ENCODE measurements at places on chromosomes 7 and 10.

DNA sequence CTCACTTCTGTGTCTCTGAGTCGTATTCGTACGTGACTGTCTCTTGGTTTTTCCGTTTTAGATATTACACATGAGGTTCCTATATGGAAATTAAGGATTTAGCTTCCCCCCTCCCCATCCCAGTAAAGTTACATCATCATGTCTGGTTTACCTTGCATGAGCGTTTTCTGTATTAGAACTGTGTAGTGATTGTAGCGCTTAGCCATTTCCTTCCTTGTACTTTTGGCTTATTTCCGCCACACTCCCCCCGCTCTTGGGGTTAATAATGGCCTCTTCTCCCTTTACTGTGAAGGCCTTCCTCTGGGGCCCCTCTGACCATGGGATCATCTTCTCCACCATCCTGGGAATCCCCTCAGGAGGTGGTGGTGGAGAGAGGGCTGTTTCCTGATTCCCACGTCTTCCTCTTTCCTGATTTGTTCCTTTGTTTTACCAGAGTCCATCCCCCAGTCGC lies 27.2 kb upstream of the AP5Z1 start:
- DNase-seq = no peak

- DNase-seq = no peak
These were observed 32.9 kb upstream of the ZC3HAV1L start for GRCh38 chr7:139068544-139069399.

GRCh38 chr10:73597346-73597745 lies 6.2 kb upstream of the USP54 start:
- DNase-seq = no peak

DNA sequence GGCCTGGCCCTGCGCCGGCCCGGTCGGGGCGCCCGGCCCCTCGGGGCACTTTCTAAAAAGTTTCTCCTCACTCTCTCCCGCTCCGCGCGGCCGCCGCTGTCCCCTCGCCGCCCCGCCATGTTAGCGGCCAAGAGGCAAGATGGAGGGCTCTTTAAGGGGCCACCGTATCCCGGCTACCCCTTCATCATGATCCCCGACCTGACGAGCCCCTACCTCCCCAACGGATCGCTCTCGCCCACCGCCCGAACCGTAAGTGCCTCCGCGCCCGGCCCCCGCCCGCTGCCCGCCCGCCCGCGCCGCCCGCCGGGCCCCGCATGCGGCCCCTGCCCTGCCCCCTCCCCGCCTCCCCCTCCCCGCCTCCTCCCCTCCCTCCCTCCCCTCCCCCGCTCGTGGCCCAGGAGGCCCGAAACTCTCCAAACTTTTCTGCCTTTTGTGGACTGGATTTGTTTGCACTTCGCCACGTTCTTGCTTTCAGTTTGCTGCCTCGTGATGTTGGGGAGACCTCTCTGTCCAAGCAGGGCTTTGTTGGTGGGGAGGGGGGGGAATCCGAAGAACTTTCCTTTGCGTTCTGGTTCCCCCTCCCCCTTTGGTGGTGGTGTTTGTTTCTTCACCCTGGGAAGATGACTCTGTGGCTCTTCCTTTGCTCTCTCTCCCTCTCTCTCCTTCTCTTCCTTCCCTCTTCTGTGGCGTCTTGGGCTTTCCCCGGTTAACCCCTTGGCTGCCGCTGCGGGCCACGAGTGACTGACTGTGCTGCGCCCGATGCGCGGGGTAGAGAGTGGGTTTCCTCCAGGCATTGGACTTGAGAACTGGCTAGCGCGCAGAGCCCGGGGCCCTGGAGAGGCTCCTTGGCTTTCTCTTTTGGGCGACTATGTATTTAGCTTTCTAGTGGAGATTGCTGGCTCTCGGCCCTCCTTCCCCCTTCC lies 1.6 kb downstream of the TCF7L2 start:
- peak; percentile 56 for DNase-seq

DNA sequence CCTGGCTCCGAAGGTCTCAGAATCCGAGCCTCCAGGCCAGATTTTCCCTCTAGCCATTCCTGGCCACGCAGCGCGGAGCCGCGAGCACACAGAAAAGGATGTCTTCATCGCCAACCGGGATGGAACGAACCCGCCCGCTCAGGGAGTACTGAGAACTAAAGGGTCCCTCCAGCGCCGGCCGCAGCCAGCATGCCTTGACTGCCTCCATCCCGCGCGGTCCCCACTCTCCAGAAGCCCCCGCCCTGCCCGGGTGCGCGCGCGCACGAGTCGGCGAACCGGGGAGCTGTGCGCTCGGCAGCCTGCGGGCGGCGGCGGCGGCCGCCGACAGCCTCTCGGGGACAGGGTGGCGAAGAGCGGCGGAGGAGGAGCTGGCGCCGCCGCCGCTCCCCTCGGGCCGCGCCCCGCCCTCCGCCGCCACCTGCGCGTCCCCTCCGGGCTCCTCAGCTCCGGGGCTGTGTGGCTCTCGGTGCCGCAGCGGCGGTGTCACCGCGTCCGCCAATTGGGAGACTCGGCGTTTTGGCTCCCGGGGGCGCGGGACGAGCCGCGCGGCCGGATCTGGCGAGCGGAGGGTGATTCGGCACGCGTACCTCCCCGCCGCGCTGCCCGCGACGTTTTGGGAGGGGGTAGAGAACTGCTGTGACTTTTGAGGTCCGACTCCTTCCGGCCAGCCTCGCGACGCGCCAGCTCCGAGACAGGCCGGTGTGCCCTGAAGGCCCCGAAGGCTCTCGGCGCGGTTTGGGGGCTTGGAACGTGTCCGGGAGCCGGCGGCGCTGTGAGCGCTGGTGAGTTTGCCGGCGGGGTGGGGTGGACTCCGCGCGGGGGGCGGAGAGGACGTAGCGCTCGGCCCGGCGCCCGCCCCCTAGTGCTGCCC lies 453 bp upstream of the GALNT17 start:
- DNase-seq = no peak

GRCh38 chr10:110487411-110488331 lies 10.0 kb upstream of the DUSP5 start:
- no peak for DNase-seq

DNA sequence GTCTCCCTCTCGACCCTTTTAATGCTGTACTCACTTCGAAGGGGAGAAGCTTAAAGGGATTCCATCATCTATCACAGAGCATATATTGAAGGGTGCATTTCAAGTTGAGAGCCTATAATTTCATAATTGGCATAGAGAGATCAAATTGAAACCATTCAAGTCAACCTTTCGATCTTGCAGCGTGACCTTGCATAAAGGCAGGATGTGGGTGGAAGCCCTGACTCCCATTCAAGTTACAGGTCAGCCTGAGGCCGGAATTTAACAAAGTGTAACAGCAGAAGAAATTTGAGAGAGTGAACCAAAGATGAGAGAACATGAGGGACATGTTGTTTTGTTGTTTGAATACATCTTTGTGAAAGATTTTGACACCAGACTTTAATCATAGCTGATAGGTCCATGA lies 195.3 kb upstream of the TPK1 start:
- no peak for DNase-seq

DNA sequence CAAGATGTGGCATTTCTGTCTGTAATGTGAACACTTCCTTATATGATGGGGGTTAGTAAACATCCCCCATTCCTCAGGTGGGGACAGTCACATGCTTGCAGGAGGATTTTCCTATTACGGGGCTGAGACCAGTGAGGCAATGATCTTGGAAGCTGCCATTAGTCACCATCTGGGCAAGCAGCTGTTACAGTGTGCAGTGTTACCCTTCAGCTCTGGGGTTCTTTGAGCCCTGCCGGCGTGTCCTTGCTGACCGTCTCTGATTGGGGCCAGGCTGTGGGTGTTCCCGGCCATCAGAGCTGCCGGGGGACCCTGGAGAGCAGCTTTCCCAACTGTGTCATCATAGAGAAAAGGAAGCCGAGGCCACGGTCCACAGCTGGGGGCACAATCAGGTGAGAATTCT lies 126.8 kb upstream of the FAM20C start:
- no peak for DNase-seq
